ENCODE measurements at places on chromosomes 4 and X.

DNA sequence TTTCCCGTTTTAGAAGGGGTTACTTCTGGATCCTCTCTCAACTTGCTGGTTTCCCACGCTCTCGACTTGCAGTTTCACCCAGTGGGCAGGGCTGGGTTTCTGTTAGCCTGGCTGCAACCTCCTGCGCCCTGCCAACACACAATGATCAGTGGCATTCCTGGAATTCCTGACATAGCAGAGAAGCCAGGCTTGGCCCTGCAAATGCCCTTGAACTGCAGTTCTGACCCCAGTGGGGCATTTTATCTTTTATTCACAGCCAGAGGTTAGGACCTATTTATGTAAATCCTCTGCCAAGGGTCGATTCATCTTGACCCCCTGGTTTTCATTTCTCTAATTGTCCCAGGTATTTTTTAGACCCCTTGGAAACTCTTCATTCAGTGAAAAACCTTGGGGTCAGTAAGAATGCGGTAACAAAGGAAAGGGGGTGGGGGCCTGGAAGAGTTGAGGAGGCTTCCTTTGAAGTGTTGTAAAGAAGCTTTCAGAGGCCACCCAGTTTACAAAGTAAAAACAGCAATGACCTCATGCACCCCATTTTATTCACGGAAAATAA is 217.6 kb downstream of the ZNF674 start:
- no peak for DNase-seq

GRCh38 chr4:48862661-48863060 is 31.8 kb downstream of the OCIAD1 start:
- DNase-seq = no peak

- no peak for DNase-seq
Measured at GRCh38 chrX:10582215-10582733, 38.1 kb downstream of the MID1 start.

- DNase-seq = no peak
Measured at GRCh38 chr4:55386073-55386472, 9.7 kb upstream of the TMEM165 start.

DNA sequence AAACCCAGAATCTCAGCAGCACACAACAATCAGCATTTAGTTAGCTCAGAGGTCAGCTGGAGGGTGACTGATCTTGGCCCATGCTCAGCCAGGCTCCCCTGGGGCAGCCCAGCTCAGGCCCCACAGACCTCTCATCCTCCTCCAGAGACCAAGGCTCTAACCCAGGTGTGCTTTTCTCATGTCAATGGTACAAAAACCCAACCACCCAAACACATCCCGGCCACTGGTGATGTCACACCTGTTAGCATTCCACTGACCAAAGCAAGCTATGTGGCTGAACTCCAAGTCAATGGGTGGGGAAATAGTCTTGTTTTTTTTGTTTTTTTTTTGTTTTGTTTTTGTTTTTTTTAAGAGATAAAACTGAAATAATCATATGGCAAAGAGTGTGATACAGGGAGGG is 77.5 kb downstream of the CYTL1 start:
- no peak for DNase-seq

GRCh38 chrX:12843061-12843667 is 23.7 kb upstream of the TLR7 start:
- DNase-seq = no peak

DNA sequence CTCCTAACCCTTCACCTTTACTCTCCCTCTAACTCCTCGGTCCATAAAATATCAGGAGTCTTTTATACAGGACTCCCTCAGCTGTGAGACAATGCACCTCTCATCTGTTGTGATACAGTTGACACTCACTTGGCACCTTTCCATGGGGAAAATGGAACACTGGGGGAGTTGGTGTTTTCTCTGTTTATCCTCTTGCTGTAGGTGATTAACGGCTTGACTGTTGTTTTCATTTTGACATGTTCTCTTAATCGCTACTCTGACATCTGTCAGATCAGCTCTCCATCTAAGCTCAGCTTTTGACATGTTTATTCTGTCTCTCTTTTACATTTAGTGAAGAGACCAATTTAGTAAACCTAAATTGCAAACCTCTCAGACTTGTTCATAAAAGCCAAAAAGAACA is 604.8 kb downstream of the TRAM1L1 start:
- DNase-seq = no peak

DNA sequence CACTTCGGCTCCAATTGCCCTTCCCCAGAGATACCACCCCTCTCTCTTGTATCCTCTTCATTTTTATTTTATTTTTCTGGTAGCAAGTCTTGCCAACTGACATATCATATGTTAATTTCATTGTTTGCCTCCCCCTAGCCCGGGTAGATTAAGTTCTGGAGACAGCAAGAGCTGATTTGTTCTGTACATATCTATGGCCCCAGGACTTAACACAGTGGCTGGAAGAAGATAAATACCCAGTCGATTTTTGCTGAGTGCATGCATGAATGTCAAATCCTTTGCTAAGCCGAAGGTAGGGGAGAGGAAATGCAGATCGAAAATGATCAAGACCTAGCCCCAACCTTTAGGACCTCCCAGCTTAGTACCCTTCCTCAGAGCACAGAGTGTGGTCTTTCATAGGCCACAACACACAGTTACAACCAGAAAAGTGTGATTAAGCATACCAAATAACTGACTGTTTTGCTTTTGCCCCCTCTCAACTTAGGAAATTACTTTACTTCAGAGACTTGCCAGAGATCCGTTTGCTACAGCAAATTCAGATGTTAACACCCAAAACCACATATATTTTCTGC is 58.7 kb upstream of the KLF3 start:
- no peak for DNase-seq

- DNase-seq = no peak
Measured at GRCh38 chr4:102783006-102783405, 22.2 kb upstream of the MANBA start.

GRCh38 chr4:140025470-140025869 is 128.5 kb downstream of the MAML3 start:
- DNase-seq = no peak

GRCh38 chrX:67787196-67787595 is 243.4 kb downstream of the AR start:
- no peak for DNase-seq

- DNase-seq = no peak
Measured at GRCh38 chr4:153661215-153661822, 22.8 kb upstream of the TLR2 start.

- DNase-seq = no peak
Measured at GRCh38 chr4:141643557-141643956, 7.2 kb downstream of the IL15 start.

DNA sequence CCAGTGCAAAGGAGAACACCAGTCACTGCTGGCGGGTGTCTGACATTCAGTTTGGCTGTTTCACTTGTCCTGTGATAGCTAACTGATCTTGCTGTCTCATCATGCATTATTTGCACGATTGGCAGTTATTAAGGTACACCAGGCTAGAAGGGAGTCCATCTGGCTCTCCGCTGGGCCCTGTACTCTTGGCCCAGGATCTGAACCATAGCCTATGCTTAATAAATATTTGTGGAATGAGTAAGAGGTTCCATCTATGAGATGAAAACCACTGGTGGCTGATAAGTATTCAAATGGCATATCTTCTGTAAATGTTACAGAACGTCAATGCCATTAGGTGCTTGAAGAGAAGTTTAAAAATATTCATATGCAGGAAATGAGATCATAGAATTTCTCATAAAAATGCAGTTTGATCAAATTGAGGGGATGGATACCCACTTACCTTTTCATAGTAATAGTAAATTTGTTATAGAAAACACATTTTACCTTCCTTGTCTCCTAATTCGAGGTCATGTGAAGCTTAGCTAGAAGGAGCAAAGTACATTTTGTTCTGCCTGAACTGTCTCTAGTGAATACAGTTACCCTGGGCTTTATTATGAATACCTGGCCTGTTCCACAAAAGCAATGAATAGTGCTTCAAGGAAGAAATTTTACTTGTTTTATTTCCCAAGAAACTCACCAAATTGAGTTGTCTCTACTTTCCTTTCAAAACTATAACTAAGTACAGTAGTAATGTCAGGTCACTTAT is 213.5 kb downstream of the CBR4 start:
- DNase-seq = no peak

DNA sequence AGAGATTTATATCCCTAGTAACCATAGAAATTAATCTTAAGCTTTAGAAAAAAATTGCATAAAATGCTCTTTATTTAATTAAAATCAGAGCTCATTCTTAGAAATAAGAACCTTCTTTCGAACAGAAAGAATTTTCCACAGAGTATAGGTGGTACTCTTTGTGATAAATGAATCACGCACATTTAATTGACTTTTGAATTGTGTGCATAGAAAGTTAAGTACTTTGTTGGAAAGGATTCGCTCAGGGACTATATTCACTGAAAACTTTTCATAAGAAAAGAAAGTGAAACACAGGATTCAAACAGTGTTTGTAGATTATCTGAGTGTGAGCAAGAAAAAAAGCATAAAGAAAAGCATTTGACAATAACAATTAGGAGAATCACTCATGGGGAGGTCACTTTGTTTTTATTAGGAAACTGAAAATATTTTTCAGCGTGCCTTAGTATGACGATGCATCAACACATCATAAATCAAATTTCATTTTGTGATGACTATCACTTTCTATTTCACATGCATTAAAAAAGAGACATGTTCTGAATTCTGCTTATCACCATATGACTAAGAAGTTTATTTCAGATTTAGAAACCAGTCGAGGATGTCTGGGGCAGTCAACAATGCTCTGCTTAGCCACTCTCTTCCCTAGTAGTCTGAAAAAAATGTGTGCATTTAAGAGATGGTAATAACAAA is 49.5 kb downstream of the STX18 start:
- no peak for DNase-seq

DNA sequence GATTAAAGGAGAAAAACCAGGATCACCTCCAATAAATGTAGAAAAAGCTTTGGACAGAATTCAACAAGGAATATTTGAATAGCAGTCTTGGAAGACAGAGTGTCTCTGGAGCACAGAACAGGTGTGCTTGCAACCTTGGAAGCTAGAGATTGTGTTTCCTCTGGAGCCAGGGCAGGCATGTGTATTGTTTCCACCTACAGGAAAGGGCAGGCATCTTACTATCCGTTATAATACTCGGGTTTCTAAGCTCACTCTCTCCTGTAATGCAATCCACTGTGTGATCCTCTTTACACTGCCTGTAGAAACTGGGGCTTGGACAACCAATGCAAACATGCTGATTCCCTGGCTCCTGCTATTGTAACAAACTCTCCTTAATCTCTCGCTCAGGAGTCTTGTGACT is 14.4 kb downstream of the CCDC110 start:
- no peak for DNase-seq

DNA sequence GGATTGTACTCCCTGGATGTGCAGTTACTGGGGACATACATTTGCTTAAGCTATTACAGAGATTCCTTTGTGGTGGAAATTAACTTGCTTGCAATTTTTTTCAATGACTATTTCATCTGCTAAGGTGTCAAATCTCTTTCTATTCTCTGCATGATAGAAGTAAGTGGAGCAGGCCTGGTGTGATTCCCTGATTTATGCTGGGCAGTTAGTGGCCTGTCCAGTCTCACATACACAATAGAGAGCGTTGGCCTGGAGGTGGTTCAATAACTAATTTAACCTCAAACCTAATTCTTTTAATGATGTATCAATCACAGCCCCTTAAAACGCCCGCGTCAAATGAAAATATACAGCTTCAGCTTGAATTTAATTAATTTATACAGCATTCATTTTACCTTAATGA is 28.5 kb downstream of the VCX3A start:
- DNase-seq = no peak

DNA sequence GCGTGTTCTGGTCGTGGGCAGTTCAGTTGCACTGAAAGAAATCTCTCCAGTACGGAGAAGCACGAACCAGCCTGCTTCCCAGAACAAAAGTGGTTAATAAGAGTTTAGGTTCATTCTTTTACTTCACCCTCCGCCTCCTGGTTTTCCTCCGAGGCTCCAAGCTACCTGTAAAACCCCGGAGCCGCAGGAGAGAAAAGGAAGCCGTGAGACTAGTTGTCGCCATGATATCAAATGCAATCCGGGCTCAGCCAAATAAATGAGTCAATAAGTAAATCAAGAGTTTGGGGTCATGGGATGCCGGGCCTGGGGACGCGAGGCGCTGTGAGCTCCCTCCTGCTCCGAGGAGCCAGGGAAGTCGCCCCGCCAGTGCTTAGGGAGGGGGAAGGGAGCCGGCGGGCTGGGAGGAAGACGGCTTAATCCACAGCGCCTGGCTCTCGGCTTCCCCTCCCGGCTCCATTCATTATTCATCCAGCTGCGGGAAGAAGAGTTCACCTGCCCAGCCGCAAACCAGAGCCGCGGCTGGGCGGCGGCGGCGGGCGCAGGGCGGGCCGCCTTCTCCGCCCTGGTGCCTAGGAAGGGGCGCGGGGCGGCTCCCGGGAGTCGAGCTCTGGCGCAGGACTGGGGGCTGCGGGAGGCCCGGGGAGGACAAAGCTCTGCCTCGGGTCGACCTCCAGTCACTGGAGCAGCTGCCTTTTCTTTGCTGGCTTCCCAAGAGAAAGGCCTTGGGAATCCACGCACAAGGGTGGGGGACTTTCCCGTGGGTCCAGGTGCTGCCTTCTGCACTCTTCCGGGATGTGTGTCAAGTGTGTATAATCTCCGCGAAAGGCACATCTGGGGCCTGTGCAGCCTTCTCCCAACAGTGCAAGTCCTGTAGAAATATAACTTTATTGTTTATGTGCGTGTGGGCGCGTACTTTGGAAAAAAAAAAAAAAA is 1.7 kb downstream of the FRAS1 start:
- DNase-seq = no peak

- DNase-seq = no peak
Measured at GRCh38 chr4:175176710-175177109, 258.6 kb downstream of the ADAM29 start.

DNA sequence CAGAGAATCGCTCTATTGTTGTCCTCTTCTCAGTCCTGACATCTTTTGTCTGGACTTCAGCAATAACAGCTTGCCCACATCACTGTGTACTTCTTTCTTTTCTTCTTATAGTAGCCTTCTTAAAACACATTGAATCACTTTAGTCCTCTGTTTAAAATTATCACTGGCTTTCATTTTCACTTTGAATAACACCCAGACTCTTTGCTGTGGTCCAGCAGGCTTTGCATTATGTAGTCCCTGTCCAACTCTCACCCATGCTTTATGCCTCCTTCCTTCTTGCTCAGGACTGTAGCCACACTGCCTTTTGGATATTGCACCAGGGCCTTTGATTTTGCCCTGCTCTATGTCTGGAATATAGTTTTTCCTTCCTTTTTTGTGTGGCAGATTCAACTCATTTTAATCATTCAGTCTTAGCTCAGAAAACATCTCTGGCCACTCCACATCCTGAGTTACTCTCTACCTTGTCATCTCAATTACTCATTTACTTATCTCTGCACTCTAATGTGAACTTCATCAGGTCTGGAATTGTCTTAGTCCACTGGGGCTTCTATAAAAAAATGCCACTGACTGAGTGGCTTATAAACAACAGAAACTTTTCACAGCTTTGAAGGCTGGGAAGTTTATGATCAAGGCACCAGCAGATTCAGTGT is 168.2 kb downstream of the C4orf33 start:
- no peak for DNase-seq

- no peak for DNase-seq
Measured at GRCh38 chrX:121013897-121014455, 28.4 kb upstream of the CT47A1 start.

Data from stimulated activated CD4-positive, alpha-beta T cell treated with anti-CD3 and anti-CD28 coated beads, Interleukin-4, amount 100 ng/mL, for 1 hour (primary cell).